RPMI8226 (cell line): ENCODE measurements at places on chromosomes 7 and 10.
A peak's percentile ranks its signal among the peaks of the same experiment; 100 is the strongest.

DNA sequence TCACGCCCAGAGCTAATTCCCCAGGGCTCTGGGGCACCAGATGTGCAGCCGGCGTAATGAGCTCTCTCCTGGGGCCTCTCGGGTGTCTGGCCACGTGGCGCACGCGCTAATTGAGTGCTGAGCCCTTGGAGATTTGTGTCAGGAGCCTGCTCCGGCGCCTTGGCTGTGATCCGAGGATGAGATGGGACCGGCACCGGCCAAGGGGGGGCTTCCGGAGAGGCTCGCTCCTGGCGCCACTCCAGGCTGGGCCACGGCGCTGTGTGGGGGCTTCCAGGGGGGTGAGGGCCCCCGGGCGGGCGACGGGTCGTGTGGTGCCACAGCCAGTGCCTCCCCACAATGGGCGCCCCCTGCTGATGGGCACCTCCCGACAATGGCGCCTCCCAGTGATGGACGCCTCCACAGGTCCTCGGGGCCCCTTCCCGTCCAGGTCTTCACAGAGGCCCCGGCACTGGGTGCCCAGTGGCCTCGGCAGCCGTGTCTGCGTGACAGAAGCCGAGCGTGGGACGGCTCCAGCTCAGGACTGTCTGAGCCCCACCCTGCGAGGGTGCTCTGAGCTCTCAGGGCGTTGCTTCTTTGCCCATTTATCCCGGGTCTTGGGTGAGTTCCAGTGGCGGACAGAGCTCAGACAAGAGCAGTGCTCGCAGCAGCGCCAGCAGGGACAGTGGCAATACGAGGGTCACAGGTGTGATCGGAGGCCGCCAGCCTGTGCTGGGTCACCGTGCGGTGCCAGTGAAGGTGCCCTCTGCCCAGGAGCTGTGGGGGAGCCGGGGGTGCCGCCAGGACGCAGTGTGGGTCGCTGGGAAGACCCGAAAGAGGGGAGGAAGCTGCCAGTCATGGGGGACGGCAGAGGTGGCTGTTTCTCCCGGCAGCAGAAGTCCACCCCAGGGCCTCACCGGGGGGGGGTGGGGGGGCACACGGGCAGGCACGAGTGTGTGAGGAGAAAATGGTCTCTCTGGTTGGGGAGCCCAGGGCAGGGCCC lies 8.2 kb upstream of the NKX6-2 start:
- DNase-seq = peak; percentile 33

DNA sequence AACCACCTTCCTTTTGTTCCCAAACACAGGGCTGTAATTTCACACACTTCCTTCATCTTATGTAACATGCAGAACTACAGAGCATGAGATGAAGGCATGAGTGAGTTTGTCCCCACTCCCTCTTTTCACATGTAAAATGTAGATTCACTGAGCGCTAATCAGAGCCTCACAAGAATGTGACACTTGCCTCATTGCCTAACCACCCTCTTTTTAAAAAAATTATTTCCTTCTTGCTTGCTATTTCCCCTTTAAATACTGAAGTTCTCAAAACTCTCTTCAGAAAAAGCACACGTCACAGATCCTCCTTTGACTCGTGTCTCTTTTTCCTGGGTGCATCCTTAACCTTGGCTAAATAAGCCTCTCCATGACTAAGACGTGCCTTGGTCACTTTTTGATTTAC lies 121.2 kb upstream of the TARP start:
- DNase-seq = no peak

DNA sequence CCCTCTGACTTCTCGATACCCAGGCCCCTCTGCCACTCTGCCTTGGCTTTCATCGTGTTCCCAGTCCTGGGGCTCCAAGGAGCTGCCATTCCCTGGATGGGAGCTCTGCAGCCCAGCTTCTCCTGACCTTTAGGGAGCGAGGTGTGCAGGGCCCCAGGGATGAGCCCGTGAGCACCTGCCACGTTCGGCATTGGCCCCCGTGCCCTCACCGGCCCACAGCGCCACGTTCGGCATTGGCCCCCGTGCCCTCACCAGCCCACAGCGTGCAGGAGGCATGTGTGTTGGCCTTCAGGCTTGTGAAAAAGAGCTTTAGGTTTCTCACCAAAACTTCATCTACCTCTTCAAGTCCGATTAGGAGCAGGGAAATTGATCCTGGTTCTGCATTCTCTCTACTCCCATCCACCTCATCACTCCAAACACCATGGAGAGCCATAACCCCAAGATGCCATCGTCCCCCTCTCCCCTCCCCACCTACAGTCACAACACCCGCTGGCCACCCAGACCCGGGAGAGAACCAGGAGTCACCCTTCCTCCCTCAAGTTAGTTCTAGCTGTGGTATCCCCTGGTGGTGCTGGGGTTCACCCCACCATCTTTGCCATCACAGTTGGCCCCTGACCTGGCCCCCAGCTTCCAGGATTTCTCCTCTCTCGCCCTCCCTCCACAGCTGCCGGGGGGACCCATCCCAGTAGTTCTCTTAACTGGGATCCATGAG lies 119.4 kb upstream of the NPS start:
- DNase-seq = no peak

- peak; percentile 67 for DNase-seq
Observed at GRCh38 chr7:93551063-93551895, 23.2 kb downstream of the CALCR start.

DNA sequence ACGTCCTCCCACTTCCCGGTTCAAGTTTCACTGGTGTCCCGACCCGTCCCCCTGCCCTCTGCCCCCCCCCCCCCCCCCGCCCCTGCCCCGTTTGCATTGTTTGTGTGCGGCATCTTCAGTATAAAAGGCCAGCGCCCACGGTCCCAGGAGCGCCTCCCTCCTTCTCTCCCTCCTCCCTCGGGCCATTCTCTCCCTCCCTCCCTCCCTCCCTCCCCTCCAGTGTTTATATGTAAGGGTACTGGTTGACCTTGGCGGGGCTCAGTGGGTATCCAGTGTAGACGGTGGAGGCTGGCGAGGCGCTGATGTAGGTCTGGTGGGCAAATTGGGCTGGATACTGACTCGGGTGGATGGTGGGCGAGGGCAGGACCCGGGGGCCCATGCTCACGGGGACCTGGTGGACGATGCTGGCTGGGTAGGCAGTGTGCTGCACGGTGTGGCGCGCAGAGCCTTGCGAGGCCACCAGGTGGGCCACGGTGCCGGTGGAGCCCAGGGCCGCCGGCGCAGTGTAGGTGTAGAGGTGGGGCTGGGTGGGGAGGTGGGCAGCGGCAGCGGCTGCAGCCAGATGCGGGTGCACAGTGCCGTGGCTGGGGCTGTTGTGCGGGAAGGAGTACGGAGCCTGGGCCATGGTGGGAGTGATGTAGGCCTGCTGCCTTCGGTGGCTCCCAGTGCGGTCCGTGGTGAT lies 49.4 kb downstream of the CLEC2L start:
- DNase-seq = no peak

DNA sequence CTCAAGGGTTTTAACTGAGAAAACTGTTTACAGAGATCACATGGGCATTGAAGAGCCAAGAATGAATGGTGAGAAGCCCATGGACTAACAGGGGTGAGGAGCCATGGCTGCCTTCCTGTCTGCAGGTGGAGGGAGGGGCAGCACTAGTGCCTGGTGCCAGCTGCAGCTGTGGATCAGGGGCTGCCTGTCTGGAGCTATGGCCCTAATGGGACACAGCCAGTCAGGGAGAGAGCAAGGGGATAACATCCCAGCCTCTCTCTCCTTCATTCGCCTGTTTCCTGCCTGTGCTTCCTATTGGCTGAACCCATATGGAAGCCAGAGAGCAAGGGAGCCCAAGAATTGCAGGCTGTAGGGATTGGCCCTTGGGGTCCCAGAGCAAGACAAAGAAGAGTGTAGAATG lies 125.8 kb upstream of the GAD2 start:
- DNase-seq = no peak

DNA sequence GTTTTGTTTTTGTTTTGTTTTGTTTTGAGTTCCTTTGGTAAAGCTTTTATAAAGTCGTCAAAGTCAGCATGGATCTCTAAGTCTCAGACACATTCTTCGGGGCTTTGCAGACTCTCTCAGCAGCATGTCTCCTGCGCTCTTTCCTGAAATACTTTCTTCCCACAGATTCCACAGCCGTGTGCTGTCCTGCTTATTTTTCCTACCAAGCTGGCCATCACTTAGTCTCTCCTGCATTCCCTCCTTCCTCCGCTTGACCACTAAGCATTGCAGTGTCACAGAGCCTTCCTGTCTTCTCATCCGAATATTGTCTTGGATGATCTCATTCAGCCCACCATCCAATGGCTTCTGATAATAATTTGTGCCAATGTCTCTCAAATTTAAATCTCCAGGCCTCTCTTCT lies 434.3 kb upstream of the C7orf33 start:
- DNase-seq = no peak

GRCh38 chr10:124049484-124049883 lies 43.9 kb downstream of the CHST15 start:
- DNase-seq = no peak

- DNase-seq = peak; percentile 73
Observed at GRCh38 chr10:49606981-49607535, 3.1 kb upstream of the SLC18A3 start.

DNA sequence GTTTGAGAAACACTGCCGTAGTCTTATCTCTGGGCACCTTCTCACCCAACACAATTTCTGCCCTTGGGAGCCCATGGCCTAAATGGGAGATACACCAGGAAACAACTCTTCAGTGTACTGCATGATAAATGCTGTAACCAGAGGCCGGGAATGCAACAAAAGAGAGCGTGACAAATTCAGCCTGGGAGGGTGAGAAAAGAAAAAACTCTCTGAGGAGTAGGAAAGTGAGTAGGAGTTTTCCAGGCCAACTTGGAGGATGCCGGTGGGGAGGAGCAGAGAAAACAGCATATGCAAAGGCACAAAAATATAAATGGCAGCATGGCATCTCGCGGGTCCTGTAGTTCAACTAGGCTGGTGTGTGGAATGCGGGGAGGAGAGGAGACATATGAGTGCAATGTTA lies 624.5 kb downstream of the PARD3 start:
- DNase-seq = no peak

- no peak for DNase-seq
Observed at GRCh38 chr10:106044503-106044902, 1120.0 kb downstream of the SORCS1 start.

DNA sequence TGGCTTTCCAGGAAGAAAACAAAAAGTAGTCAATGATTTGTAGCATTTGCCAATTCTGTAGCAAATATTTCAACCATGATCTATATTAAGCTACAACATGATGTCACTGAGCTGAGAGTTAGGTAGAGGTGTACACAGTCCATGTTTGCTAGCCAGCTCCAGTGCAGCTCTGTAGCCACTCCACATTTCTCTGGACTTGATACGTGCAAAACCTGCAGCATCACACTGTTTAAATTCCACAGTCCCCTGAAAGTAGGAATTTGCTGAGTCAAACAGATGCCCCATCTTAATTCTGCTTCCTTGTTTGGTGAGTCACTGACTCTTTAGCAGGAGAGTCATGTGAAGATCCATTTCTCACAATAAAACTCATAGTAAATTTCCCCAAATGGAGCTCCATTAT lies 89.8 kb upstream of the LRRTM3 start:
- peak; percentile 4 for DNase-seq

GRCh38 chr10:10093021-10093420 lies 924.7 kb upstream of the CELF2 start:
- no peak for DNase-seq

DNA sequence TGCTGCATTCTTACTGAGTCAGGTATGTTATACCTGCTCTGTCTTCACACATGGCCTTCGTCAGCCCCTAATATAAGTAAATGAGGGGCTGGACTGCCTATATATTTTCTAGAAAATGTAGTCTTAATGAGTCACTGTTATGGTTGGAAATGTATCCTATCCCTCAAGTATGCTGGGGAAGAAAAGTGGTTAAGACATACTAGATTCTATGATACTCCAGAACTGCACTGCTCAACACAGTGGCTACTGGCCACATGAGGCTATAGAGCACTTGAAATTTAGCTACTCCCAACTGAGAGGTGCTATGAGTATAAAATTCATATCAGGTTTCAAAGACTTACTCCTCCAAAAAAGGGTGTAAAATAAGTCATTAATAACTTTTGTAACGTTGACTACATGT lies 104.3 kb upstream of the STEAP1B start:
- no peak for DNase-seq

DNA sequence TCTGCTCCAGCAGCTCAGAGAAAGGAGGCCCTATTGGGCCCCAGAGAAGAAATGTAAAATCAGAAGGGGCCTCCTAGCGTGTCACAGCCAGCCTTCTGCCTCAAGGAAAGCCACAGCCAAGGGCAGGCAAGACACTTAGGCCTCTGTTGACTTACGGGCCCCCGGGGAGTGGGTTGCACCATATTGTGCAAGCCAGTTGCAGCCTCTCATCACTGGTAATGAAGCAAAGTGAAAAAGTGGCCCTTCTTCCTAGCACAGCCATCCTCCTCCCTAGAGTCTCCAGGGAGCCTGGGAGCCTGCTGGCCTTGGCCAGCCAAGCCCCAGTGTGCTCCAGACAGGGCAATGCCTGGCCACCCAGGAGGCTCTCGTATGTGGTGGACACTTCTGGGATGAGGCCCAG lies 56.2 kb upstream of the GDF10 start:
- DNase-seq = no peak

DNA sequence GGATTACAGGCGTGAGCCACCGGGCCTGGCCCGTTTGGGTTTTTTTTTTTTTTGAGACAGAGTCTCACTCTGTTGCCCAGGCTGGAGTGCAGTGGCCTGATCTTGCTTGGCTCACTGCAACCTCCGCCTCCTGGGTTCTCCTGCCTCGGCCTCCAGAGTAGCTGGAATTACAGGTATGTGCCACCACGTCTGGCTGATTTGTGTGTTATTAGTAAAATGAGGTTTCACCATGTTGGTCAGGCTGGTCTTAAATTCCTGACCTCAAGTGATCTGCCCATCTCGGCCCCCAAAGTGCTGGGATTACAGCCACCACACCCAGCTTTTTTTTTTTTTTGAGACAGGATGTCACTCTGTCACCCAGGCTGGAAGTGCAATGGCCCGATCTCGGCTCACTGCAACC lies 5.9 kb upstream of the BAIAP2L1 start:
- no peak for DNase-seq

DNA sequence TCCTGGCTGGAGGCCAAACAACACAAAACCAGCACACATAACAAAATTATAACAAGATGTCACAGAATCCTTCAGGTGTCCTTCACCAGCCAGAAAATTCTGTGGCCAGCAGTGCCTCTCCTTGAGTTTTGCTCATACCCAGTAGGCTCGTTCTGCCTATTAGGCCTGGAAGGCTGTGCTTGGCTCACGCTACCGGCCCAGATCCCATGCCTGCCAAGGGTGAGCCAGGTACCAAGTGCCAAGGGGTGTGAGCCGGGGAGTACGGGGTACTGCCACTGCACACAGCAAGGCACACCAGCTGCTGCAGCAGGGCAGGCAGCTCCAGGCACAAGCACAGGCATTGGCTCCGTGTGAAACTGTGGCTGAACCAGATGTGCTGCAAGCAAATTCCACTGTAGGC lies 1562.0 kb downstream of the REEP3 start:
- DNase-seq = no peak

DNA sequence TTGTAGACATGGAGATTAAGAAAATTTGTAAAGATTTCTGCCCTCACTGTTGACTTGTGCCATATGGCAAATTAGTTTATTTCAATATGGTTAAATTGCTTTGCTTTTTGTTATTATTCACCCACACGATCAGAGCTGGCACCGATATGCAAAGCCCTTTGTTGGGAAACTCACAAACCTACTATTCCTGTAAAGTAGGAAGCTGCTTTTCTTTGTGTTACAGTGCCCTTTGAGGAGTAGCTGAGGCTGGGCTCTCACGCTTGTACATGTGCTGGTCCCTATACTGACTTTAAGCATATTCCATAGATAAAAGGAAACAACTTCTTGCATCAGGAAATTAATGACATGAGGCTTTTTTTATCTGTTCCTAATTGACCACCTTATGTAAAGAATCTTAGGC lies 17.6 kb upstream of the AOAH start:
- DNase-seq = no peak
